ENCODE measurements at places on chromosomes 6 and 20. TPM values are rescaled to one million over a fixed set of nuclear protein-coding genes. Genes with fewer than 3 reads are reported as not detected.

C6orf118 gene
- total RNA-seq = 0.77 TPM

ESR1 gene
- 0.03 TPM for total RNA-seq

NKAIN4 gene
- 16.4 TPM for total RNA-seq

PTCRA gene
- not detected for total RNA-seq

DNA sequence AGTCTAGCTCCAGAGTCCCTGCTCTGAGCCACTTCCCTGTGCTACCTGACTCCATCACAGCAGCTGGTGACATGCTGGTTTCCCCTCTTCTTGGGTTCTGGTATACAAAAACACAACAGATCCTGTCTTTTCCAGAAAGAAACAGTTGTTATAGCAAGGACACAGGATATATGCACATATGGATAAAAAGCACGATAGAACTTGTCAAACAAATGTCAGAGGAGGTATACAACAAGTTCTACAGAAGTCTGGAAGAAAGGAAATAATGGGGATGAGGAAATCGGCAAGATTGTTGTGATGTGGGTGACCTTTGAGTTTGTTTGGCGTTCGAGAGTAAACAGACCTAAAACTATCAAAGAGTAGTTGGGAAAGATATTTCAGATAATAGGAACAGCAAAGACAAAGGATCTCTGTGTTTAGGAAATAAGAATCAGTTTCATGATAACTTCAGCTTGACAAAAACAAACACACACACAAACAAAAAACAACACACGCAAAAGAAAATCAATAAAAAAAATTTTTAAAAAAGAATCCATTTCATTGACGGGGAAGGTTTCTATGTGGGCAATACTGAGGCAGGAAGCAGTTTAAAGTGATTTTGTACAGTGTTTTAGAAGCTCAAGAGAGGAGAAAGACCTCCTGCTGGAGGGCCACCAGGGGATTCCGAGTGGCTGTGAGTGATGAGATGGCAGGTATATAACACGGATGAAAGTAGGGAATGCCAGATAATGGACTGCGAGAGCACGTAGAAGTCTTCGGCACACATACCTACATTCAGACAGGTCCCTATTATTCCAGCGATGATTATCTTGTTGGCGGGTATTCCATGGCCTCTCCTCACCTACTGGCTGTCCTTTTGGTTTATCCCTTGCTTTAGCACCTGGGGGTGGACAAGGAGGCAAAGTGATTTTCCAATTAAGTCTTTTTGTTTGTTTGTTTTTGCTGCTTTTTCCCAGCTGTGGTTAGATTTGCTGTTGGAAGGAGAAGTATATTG, 174.9 kb downstream of the HS3ST5 start:
- DNase-seq = no peak
- H3K36me3 ChIP-seq = no peaks in the 10 kb centered on the region
- H3K27ac ChIP-seq = no peak overlapping the region
- no peaks in the 10 kb centered on the region for H3K27me3 ChIP-seq
- no peak overlapping the region for H3K4me3 ChIP-seq
- no peaks in the 10 kb centered on the region for H3K4me1 ChIP-seq

GRCh38 chr6:38973178-38974057, 75.2 kb upstream of the GLP1R start:
- H3K4me1 ChIP-seq = no peaks in the 10 kb centered on the region
- no peaks in the 10 kb centered on the region for H3K27me3 ChIP-seq
- H3K36me3 ChIP-seq = no peaks in the 10 kb centered on the region
- H3K4me3 ChIP-seq = no peak overlapping the region
- H3K27ac ChIP-seq = no peak overlapping the region

GRCh38 chr6:104591573-104592334, 268.0 kb downstream of the HACE1 start:
- no peaks in the 10 kb centered on the region for H3K4me1 ChIP-seq
- no peak overlapping the region for H3K4me3 ChIP-seq
- no peaks in the 10 kb centered on the region for H3K36me3 ChIP-seq

GRCh38 chr6:54578261-54578660, 268.3 kb upstream of the FAM83B start:
- DNase-seq = no peak
- no peak overlapping the region for H3K27ac ChIP-seq

All from SJCRH30 (cell line).